ENCODE measurements at places on chromosomes 16 and 17.

DNA sequence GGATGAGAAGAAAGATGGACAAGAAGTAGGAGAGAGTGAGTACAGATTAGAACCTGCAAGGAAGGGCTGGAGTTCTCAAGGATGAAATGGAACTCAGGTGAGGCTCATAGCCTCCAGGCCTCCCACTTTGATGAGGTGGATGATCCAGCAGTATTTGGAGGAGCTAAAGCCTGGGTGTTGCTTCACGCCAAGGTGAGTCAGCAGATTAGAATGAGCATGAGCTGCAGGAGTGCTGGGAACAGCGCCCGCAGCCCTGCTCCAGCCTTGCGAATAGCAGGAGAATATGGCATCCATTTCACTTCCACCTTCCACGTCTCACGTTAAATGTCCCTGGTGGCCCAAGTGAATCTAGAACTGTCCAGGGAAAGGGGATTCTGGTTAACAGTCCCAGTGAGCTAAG, 94.4 kb upstream of the CPHXL start:
- DNase-seq, result no peak

DNA sequence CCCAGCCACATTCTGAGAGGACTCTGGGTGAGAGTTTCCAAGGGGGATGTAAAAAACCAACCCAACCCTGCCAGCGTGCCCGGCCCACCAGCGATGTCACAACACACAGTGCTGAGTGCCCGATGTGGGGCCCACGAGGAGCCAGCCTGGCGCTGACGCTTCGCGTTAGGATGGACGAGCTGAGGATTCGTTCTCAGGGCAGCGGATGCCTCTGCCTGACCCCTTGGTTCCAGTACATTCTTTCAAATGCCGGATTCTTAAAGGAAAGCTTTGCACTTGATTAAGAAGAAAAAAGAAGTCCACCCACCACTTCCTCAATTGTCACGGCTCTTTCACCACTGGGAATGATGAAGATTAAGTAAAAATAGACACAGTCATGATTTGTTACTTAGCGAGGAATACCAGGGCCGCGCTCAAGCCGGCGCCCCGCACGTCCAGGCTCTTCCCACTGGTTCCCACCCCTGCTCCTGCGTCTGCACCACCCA, 79.4 kb downstream of the IRF8 start:
- DNase-seq, result no peak

- DNase-seq, result no peak
Measured at GRCh38 chr17:35160354-35161201, 13.0 kb downstream of the UNC45B start.

DNA sequence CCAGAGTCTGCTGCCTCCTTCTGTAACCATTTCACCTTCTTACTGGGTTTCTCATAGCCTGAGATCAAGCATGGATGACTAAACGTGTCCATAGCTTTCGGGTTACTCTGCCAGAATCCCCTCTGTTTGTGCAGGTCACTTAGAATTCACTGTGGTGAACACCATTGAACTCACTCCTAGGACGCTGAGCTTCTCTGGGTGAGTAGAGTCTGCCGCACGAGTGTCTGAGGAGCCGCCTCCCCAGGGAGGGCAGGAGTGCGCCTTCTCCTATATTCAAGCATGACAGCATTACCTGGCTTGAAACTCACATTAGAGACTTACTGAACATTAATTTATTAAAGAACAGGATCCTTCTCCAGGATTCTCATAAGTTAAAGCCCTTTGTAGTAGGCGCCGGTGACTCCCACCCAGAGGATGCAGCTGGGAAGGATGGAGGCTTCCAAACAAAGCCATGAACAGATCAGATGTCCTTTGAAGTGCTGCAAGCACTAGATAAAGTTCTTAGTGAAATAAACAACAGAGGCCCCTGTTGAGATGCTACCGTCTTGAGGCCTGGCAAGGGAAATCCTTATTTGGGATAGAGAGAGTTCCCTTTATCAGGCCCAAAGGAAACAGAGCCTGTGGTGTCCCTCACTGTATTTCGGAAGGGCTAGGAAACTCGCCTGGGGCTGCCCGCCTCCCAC, 144.6 kb upstream of the PLCG2 start:
- no peak for DNase-seq

- DNase-seq, result no peak
Measured at GRCh38 chr17:31704483-31704882, 154.6 kb downstream of the COPRS start.

DNA sequence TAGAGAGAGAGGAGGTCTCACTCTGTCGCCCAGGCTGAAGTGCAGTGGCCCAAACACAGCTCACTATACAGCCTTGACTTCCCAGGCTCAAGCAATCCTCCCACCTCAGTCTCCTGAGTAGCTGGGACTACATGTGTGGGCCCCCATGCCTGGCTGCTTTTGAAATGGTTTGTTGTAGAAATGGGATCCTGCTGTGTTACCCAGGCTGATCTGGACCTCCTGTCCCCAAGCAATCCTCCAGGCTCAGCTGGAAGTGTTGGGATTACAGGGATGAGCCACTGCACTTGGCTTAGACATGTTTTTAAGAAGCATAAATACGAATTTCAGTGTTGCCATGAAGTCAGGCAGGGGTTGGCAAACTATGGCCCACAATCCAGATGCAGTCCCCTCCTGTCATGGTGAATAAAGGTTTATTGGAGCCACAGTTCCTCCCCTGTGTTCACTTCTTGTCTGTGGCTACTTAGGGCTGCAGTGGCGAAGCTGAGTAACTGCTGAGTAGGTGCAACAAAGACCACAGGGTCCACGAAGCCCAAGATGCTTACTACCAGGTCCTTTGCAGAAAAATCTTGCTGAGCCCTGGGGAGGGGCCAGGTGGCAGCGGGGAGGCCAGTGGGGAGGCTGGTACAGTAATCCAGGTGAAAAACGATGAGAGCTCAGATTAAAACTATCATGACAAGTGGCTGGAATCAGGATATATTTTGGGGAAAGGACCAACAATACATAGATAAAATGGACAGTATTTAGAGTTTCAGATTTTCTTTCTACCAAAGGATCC, 35.2 kb downstream of the TNFRSF13B start:
- no peak for DNase-seq

GRCh38 chr16:80280557-80280956, 260.2 kb upstream of the DYNLRB2 start:
- DNase-seq, result no peak

GRCh38 chr16:23838485-23839142, 2.8 kb downstream of the PRKCB start:
- no peak for DNase-seq

GRCh38 chr16:47734987-47735594, 274.0 kb downstream of the PHKB start:
- no peak for DNase-seq

GRCh38 chr17:20968913-20969616, 73.7 kb downstream of the USP22 start:
- DNase-seq, result no peak

GRCh38 chr17:69348429-69348828, 21.5 kb upstream of the ABCA5 start:
- no peak for DNase-seq

- DNase-seq, result no peak
Measured at GRCh38 chr17:4035081-4035680, 70.9 kb upstream of the ATP2A3 start.

GRCh38 chr17:81665205-81666091, 957 bp downstream of the OXLD1 start:
- DNase-seq, result no peak

DNA sequence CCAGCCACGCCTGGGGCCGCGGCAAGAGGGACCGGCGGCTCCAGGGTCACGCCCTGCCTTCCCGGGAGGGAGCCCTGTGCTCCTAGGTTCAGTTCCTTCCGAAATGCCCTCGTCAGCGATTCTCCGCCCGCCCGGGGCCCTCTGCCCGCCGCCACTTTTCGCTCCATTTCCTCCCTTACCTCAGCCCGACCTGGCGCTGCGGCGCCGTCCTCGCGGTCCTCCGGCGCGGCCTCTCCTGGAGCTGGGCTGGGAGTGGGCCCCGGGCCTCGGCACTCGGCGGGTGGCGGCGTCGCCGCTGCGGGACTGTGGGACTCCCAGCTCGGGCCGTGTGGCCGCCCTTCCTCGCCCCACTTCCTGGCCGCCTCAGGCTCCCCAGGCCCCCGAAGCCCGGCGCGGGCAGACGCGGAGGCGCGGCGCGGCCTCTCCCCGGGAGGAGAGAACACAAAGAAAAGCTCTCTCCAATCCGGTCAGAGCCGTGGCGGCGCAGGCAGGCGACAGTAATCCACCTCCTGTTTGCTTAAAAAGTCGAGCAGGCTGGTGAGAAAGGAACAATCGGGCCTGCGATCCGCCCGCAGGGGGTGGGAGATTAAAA, 1.6 kb downstream of the BAHCC1 start:
- DNase-seq, result peak; percentile 56

DNA sequence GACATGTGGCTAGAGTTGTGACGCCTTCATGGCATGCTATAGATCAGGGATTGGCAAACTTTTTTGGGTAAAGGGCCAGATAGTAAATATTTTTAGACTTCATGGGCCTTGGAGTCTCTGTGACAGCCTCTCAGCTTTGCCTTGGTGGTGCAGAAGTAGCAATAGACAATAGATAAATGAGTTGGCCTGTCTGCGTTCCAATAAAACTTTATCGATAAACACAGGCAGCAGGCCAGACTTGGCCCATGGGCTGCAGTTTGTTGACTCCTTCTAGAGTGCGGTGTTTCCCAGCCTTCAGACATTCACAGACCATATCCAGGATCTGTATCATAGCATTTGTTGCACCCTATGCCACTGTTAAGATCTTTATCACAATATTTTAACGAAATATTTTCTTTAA, 76.5 kb downstream of the OR1D5 start:
- no peak for DNase-seq

GRCh38 chr17:17888821-17889220, 52.0 kb upstream of the SREBF1 start:
- DNase-seq, result no peak

- no peak for DNase-seq
Measured at GRCh38 chr17:80955671-80956280, 35.9 kb upstream of the CHMP6 start.

DNA sequence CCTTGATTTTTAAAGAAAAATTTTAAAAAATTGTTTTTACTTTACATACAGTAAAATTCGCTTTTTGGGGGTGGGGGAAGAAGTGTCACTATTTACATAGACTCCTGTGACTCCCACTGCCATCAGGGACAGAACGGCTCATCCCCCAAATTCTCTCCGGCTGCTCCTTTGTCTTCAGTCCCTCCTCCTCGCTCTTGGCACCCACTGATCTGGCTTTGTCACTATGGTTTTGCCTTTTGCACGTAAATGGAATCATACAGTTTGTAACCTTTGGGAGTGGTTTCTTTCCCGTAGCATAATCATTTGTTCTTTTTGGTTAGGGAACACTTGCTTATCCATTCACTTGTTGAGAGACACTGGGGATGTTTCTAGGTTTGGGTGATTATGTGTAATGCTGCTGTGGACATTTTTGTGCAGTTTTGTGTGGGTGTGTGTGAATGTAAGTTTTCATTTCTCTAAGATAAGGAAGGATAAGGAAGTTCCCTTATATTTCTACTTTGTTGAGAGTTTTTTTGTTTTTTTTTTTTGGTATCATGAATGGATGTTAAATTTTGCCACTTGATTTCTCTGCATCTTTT, 27.4 kb downstream of the RAB11FIP4 start:
- no peak for DNase-seq

DNA sequence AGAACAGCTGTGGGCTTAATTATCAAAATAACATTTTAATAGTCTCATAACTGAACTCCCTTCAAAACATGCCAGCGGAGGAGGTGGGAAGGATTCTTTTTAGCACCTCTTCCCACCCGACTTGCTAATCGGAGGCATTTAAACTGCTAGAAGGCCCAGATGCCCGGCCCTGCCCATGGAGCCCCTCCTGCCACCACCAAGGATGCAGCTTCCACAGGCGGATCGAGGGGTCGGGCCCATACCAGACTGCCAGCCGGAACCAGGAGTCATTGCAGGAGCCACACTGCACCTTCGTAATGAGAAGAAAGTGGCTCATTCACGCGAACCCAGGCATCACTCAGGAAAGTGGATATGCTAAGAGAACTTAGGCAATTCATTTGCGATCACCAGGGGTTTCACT, 201.2 kb downstream of the C16orf78 start:
- DNase-seq, result no peak

- no peak for DNase-seq
Measured at GRCh38 chr17:45998987-45999899, at the start of gene STH. STH (plus strand) TSS chr17:45999250; CDS start chr17:45999280, 30 bp downstream.

GRCh38 chr17:19370493-19370960, 7.8 kb upstream of the MAPK7 start:
- DNase-seq, result no peak

GRCh38 chr17:1958134-1958881, 66.8 kb downstream of the RTN4RL1 start:
- DNase-seq, result no peak

DNA sequence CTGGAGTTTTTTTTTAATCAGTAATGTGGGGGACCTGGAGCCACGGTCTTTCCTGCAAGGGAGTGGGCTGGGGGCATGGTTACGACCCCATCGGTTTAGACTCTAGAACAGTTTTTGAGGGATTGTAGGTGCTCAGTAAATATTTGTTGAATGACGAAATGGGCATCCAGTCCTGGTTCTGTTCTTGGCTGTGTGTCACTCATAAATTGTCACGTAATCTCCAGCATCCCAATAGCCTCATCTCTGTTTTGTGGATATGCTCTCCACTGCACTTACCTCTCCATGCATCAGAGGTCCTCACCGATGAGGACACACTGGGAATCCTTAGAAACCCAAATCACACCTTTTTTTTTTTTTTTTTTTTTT, 497 bp upstream of the SLC38A7 start:
- DNase-seq, result no peak

DNA sequence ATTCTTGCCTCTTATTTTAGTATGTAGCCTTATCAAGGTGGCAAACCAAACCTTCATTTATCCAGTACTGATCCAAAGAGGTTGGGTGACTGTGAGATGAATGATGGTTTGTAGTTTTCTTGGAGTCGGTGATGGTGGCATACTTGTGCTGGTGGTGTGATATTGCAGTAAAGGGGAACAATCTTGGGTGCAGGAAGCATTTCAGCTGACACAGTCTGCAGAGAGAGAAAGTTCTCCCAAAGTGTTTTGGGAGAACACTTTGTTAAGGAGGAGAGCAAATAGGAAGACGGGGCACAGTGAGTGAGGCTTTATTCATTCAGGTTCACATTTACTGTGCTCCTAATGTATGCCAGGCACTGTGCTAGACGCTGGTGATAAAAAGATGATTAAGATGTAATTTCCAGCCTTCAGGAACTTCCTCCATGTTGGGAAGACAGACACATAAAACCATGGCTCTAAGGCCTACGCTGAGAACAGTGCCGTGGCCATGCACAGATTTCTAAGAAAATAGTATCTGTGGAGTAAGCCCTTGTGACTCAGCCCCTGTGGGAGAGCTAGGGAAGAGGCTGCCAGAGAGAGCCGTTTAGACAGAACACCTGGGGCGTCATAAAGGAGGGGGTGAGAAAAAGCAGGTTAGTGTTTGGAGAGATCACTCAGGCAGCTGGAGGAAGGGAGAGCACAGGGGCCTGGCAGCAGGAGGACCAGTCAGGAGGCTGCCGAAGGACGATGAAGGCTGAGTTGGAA, 13.8 kb downstream of the HEATR3 start:
- no peak for DNase-seq

DNA sequence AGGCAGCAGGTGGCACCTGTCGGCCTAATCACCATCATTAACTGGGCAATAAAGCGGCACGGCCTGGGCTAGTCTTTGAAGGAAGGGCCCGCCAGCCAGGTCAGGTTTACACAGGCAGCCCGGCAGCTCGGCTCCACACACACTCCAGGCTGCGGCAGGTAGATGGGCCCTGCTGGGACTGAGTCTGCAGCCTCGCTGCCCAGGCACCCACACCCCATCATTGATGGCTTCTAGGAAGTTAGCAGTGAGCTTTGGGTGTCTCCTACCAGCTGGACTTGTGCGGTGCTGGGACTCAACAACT, 6.8 kb upstream of the FOXN1 start:
- no peak for DNase-seq

- no peak for DNase-seq
Measured at GRCh38 chr16:87955302-87956097, 4.3 kb downstream of the BANP start.
